Activated CD4-positive, alpha-beta T cell treated with anti-CD3 and anti-CD28 coated beads, Interleukin-10, Interleukin-2, amounts not matched to agents 100 ng/mL and 50 ng/mL, durations not matched to agents 16 hours and 8 hours (primary cell): ENCODE measurements at places on chromosomes 4 and X.

- DNase-seq: no peak
Observed at GRCh38 chrX:18883961-18884765, 99.8 kb downstream of the PHKA2 start.

GRCh38 chrX:25733148-25733547, 405.0 kb upstream of the MAGEB18 start:
- no peak for DNase-seq

DNA sequence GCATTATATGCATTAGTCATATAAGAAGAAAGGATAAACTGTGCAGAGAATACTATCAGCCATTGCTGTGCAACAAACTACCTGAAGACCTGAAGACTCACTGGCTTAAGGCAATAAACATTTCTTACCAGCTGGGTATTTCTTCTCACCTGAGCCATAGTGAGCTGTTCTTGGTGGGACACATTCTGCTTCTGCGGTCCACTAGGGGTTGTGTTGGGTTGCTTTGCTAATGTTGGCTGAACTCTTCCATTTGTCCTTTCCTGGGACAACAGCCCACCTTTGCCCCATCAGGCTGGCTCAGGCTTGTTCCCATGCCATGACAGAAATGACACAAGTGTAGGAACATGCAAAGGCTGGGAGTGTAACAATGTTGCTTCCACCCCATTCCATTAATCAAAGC, 388.6 kb downstream of the PCDH7 start:
- DNase-seq: no peak

GRCh38 chrX:41734530-41734929, 10.5 kb downstream of the GPR82 start:
- no peak for DNase-seq

- DNase-seq: no peak
Observed at GRCh38 chrX:105018865-105019264, 201.6 kb downstream of the TEX13A start.

GRCh38 chr4:93436000-93436626, 392.4 kb upstream of the ATOH1 start:
- DNase-seq: no peak

DNA sequence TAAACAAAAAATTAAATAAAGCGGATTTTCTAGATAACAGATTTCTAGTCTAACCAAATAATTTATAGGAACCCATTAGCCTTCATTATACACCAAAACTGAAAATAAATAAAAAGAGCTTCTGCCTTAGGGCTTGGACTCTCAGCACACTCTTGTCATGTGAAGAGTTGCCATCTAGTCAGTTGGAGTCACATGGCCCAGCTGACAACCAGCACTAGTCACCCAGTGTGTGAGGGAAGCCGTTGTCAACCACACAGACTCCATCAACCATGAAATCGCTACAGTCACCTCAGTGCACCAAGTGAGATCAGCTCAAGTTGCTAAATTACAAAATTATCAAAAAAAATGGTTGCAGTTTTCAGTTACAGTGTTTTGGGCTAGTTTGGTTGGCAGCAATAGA, 470.0 kb downstream of the GASK1B start:
- DNase-seq: no peak

- DNase-seq: peak; percentile 23
Observed at GRCh38 chr4:144787365-144788258, 141.7 kb downstream of the HHIP start.

DNA sequence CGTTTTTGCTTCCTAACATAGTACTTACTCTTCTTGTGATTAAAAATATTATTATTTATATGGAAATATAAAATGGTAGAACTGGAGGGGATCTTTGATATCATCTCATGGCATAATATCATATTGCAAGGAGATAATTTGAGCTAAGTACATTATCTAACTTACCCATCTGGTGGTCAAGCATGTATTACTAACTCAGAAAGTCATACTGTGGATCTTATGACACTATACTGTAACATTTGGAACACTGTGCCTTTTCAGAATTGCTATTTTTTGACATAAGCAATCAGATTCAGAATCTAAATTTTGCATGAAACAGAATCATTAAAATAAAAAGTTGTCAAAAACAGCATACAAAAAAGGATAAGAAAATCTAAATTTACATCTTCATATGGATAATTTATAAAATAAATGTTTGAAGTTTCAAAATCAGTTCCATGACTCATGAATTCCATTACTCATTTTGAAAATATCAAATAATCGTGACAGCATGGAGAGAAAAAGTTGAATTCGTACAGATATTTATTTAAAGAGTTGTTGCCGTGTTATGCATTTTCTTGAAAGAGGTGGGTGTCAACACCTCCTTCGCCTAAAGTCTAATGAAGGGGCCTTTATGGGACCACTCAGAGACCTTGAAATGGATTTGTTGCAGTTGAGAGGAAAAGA, 928.1 kb downstream of the PDHA2 start:
- no peak for DNase-seq

DNA sequence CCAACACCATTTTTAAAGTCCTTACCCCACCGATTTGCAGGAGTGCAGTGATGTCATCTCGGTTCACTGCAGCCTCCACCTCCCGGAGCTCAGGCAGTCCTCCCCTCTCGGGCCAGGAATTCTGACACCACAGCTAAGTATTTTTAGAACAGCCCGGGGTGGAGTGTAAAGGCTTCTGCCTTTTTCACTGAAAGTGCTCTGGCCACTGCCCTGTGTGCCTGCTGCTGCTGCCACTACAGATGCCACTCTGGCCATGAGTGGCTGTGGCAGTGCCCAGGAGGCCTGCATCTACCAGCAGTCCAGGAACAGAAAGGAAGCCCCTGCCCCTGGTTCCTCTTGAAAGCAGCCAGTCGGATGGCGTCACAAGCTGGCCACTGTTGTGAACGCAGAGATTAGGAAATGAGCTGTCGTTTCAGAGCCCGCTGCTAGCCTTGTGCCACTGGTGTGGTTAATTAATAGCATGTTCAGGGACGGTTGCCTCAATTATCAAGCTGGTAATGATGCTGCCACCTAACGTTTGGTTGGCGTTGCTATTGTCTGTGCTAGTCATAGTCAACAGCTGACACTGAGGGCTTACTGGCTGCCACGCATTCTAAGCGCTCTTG, 23.6 kb upstream of the TBC1D14 start:
- peak; percentile 54 for DNase-seq

DNA sequence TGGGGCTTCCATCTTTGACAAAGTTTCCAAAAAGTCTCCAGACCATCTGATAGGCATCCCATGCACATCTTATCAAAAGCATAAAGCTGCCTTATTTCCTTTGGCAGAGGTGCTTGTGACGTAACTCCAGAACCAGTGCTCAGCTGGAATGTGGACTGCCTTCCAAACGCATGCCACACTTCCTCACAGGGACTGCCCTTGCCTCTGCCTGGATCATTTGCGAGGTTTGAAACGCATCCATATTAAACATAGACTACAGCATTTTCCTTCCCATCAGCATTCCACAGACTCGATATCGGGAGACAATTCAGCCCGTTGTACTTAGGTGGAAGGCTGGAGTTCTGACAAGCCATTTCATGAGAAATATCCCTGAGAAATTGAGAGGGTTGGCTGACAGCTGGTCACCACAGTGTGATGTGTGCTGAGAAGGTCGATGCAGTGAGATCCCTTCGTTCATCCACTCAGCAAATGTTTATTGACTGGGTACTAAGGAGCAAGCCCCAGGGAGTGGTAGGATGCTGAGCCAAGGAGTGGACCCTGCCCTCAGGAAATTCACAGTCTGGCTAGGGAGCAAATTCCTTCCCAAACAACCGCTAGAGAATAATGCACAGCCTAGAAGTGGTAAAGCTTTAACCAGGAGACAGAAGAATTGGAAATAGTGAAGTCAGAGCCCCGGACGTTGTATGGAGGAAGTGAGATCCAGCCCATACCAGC, 376.0 kb downstream of the BCOR start:
- DNase-seq: no peak

DNA sequence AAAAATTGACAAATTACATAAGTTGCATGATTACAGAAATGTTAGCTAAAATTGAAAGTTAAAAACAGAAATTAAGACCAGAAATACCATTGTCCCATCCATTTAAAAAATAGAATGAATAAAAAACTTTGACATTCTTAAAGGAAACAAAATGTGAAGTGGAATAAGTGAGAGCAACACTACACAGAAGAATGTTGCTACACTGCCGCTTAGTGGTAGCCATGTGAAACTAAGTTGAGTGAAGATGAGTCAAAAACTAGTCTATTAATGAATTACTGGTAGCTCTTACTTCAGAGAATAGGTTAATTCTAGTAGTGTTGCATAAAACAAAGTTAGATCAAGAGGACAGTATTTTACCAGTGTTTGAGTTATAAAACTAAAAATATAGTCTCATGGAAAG, 571.0 kb upstream of the KLHL4 start:
- peak; percentile 37 for DNase-seq

DNA sequence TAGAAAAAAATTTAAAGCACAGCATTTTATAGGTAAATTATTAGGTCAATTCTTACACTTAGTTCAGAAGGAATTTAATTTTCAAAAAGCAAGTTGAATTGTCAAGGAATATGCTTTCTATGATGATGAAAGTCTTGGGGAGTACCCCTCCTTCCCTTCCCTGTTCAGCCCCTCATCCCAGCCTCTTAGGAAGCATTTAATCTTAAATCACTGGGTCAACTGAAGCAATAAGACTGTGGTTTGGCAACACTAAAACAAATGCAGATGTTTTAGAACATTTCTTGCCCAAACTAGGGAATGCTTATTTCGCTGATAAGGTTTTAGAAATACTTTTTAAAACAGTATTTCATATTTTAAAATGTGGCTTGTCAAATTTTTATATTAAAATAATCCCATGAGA, 19.1 kb upstream of the ARSJ start:
- DNase-seq: no peak

GRCh38 chrX:24335871-24336270, 22.0 kb upstream of the SUPT20HL2 start:
- no peak for DNase-seq

- no peak for DNase-seq
Observed at GRCh38 chr4:68651932-68652331, 18.5 kb downstream of the UGT2B15 start.

DNA sequence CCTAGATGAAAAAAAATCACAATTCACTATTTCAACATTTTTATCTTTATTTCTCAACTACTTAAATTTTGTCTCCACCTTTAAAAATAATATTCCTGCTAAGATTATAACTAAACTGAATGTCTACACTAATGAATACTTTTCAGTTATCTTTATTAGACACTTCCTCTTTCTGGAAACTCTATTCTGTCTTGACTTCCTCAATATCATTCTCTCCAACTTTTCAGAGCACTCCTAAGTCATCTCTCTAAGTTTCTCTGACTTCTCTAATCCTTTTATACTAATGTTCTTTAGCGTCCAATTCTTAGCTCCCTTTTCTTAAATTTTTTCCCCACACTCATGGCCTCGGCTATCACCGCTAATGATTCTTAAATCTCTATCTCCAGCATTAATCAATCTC, 374.2 kb downstream of the FBXO8 start:
- no peak for DNase-seq

- DNase-seq: no peak
Observed at GRCh38 chr4:182483685-182484084, 240.5 kb downstream of the TENM3 start.

DNA sequence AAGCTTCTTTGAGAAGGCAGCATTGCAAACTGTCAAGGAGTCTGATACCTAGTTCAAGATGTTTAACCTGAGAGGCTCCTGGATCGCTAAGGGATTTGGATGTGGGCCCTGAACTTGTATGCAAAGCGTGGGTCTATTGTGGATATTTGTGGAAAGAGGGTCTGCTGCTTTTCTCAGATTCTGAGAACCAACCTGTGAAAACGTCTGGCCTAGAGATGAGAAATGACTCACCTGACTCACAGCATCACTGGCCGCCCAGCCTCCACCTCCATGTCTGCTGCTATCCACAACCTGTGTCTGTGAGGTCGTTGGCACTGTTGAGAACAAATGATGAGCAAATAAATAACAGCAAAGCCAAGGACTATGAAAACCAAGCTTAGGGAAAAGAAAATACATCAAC, 33.3 kb upstream of the PROM1 start:
- no peak for DNase-seq

DNA sequence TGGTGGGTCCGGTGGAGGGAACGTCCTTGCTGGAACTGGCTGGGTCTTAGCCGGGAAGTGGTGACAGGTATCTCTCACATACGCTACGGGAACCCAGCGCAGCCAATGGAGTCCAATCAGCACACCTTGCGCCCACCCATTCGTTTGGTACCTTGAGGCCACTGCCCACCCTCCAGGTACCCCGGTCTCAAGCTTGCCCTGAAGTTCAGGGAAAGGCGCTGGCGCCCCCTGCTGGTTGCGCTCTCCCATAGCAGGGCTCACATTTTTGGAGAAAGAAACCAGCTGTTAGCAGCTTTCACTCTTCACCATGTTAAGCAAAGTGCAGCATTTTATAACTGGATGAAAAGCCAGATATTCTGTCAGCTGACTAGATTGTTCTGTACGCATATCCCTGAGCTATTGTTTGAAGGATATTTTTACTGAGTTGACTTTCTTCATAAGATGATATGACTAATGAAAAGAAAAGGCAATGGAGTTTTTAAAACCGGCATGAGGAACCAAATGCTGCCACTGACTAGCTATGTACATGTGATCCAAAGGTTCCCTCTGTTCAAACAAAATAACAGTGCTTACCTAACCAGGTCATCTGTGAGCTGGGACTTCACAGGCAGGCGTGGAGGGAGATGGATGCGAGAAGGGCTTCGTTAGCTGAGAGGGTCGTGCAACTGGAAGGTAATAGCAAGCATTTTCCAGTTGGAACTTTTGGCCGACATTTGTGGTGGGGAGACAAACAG, 43.7 kb downstream of the OTOP1 start:
- DNase-seq: peak; percentile 39

- DNase-seq: peak; percentile 80
Observed at GRCh38 chr4:89365776-89366175, 58.2 kb upstream of the GPRIN3 start.

DNA sequence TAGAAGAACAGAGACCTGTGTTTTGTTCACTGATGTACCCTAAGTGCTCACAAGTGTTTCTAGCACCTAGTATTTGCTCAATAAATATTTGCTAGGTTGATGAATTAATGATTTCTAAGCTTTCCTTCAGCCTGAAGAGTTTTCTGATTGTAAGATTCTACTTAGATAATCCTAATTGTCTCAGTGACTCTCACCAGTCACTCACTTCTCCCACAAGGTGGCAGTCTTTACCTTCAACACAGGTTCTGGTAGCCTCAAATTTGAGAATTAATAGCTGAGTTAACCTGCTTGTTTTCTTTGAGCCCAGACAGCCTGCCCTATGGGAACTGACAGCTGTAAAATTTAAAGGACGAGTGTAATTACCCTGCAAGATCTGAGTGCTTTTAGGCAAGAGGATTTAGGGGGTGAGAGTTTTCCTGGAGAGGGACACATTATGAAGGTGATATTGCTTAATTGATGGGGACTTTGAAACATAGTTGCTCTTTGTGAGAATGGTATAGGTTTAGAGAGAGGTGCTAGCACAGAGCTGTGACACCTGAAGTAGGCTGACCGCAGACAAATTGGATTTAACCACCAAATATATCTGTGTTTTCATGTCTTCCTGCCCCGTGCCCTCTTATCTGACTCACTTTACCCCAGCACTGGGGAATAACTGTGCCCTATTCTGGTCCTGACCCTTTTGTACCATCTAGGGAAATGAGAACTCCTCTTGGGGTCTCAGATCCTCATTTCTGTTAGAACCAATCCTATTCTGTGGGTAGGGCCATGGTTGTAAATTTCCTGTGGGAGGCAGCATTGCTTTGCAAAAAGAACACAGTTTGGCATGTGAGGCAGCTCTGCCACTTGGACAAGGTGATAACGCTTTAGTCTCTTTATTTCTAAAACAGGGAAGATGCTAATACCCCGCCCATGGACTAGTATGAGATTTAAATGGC, 27.7 kb downstream of the CD38 start:
- peak; percentile 60 for DNase-seq

GRCh38 chrX:97898798-97899197, 1015.1 kb downstream of the RPA4 start:
- DNase-seq: no peak
